Pancreas (tissue), 10 donors: ENCODE measurements at places on chromosomes 7 and 10. TPM values are rescaled to one million over a fixed set of nuclear protein-coding genes. Genes with fewer than 3 reads are reported as not detected.

Gene NAT16
- total RNA-seq: not detected

GRCh38 chr10:12690525-12691126 is 310.9 kb downstream of the CCDC3 start:
- H3K36me3 ChIP-seq: no peaks in the 10 kb centered on the region
- no peak overlapping the region for H3K4me3 ChIP-seq
- H3K27ac ChIP-seq: no peak overlapping the region
- no peak for DNase-seq

Gene AMZ1
- total RNA-seq: 0.19 TPM

DNA sequence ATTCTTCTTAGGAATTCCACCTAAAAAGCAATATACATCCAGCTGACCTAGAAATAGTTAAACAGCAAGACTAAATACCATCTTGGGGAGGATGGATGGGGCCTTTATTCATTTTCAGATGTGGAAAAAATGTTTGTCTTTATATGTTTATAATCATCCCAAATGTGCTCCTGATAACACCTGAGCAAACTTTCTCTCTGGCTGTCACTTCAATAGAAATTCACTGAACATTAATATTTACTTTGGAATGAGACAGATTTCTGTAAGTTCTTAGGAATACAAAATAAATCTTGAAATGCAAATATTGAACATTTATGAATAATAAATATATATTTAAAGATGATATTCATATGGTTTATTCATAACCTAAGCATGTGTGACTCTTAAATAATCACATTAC is 185.4 kb downstream of the DGKB start:
- H3K4me1 ChIP-seq: no peaks in the 10 kb centered on the region
- no peaks in the 10 kb centered on the region for H3K36me3 ChIP-seq
- no peak for DNase-seq
- H3K27me3 ChIP-seq: no peaks in the 10 kb centered on the region

GRCh38 chr10:67306588-67307205 is 380.9 kb downstream of the LRRTM3 start:
- no peak overlapping the region for H3K27ac ChIP-seq
- DNase-seq: no peak
- no peaks in the 10 kb centered on the region for H3K4me1 ChIP-seq
- no peaks in the 10 kb centered on the region for H3K27me3 ChIP-seq
- H3K36me3 ChIP-seq: no peaks in the 10 kb centered on the region

DNA sequence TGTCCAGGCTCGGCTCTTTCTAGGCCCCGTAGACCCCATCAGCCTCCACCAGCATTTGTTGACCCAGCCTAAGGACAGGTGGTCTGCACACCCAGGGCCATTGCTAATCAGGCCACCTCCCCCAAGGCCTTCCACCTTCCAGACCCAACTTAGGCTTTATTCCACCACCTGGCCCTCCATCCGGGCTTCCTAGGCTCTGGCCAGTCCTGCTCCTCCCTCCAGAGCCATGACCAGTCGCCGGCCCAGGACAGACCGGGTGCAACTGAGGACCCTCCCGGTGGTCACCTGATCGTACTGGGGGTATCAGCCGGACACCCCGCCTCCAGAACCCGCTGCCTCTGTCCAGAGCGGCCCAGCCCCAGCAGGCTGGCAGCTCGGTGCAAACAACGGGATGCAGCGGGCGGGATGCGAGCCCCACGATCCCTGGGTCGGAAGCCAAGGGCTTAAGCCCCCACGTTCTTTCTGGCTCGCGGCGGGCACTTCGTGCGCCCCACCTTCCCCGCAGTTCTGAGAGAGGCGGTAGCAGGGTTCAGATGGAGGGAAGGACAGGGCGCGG is 545 bp downstream of the NACAD start:
- H3K4me3 ChIP-seq: peak overlapping the region; percentile 50
- no peaks in the 10 kb centered on the region for H3K36me3 ChIP-seq
- DNase-seq: no peak
- no peak overlapping the region for H3K27ac ChIP-seq
- H3K27me3 ChIP-seq: no peaks in the 10 kb centered on the region

Gene FXYD4
- not detected for total RNA-seq

Gene SAMD9
- total RNA-seq: 7.7 TPM

GRCh38 chr7:49400891-49401550 is 372.4 kb upstream of the VWC2 start:
- no peak for DNase-seq
- H3K36me3 ChIP-seq: no peaks in the 10 kb centered on the region
- no peaks in the 10 kb centered on the region for H3K27me3 ChIP-seq
- H3K4me1 ChIP-seq: no peaks in the 10 kb centered on the region
- no peak overlapping the region for H3K27ac ChIP-seq

DNA sequence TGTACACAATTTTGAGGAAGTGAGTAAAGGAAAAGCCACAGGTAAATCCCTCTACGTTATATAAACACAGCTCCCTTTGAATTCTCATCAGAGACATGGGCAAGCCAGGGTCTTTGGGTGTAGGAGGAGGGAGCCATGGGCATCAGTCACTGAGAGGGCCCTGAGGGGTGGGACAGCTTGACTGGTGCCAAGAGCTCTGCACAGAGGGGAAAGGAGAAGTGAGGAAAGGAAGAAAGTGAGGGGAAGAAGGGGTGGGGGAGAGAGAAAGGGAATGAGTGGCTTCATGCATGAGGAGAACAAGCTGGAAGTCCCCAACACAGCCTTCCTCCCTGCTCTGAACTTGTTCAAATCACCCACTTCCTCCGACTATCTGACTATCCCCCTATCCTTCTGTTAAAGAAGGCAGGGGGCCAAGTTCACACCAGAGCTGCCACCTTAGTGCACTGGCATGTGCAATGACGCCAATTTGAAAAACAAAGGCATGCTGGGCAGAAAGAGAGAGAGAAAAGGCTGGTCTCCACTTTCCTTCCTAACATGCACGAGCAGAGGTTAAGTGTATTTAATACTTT is 16.4 kb upstream of the RNF148 start:
- no peaks in the 10 kb centered on the region for H3K36me3 ChIP-seq
- H3K4me3 ChIP-seq: no peak overlapping the region
- no peak overlapping the region for H3K27ac ChIP-seq
- no peaks in the 10 kb centered on the region for H3K4me1 ChIP-seq
- no peak for DNase-seq

Gene URGCP
- 24.1 TPM for total RNA-seq

Gene SSC4D
- total RNA-seq: 3.2 TPM

- H3K27ac ChIP-seq: no peak overlapping the region
- H3K4me1 ChIP-seq: no peaks in the 10 kb centered on the region
- H3K36me3 ChIP-seq: no peaks in the 10 kb centered on the region
- no peaks in the 10 kb centered on the region for H3K27me3 ChIP-seq
Observed at GRCh38 chr10:118300320-118300719, 41.8 kb downstream of the FAM204A start.

DNA sequence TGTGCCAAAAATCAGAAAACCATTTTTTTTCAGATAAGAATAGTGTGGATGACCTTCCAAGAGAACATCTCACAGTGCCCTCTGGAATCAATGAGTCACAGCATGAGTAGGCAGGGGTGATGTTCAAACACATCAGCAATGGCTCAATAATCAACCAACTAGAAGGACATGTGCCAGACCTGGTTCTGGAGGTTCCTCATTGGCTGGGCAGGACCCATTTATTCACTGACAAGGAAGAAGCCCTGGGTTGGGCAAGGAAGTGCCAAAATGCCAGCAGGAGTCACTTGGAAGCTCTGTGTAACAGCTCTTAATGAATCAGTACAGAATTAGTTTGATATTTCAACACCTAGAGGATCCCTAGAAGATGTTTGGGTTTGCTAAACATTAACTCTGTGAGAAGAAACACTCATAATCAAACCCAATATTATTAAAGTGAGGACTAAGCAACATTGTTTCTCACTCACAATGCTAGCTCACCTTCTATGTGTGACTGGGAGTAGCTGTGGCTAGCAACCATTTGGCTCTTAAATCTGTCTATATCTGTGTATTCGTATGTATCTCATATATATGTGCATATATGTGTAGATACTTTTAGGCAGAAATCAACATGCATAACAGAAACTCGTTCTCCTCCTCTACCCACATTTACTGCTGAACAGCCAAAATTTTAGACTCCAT is 72.3 kb upstream of the APBB1IP start:
- H3K27ac ChIP-seq: no peak overlapping the region
- no peaks in the 10 kb centered on the region for H3K27me3 ChIP-seq
- no peak overlapping the region for H3K4me3 ChIP-seq
- DNase-seq: no peak

GRCh38 chr7:898855-899681 is 22.7 kb downstream of the GET4 start:
- H3K4me3 ChIP-seq: no peak overlapping the region
- no peaks in the 10 kb centered on the region for H3K27me3 ChIP-seq
- no peak overlapping the region for H3K27ac ChIP-seq
- DNase-seq: no peak

Gene PAPSS2
- total RNA-seq: 29.4 TPM

DNA sequence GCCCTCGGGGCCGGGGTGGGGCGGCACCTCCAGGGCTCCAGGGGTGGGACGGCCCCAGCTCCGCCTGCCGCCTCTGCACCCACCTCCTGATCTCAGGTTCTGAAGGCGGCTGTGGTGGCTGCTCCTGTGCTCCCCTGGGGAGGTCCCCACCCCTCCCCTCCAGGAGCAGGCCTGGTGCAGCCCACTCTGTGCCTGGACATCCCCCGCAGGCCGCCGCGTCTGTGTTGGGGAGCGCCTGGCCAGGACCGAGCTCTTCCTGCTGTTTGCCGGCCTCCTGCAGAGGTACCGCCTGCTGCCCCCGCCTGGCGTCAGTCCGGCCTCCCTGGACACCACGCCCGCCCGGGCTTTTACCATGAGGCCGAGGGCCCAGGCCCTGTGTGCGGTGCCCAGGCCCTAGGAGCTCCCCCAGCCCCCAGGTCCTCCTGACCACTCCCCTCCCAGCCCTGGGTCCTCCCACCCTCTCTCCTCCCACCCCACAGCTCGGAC is 5.5 kb downstream of the CYP2W1 start:
- H3K27me3 ChIP-seq: no peaks in the 10 kb centered on the region
- no peak overlapping the region for H3K27ac ChIP-seq
- DNase-seq: no peak
- H3K4me3 ChIP-seq: no peak overlapping the region

Gene ESYT2
- total RNA-seq: 30.8 TPM

DNA sequence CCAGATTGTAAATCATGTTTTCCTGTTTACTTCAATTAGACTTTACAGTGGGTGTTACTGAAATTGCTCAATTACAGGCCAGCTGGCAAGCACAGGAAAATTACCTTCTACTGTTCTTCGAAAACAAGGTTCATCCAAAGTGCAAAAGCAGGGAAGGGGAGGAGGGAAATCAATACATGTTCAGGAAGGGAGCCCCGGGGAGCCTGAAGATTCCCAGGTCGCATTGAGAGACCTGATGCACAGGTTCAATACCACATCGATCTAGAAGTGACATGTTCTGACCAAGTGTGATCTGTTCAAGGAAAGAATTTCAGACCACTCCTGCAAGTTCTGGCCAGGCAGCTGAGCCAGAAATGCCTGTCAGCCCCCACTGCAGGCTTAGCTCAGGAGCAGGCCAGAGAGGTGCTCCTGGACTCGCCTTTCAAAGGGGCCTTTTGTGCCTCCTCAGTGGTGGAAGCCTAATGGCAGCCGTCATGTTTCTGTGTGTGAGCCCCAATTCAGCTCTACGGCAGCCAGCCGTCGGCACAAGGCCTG is 35.9 kb downstream of the FAM53B start:
- H3K27ac ChIP-seq: no peak overlapping the region
- H3K36me3 ChIP-seq: no peaks in the 10 kb centered on the region
- no peak for DNase-seq
- H3K4me3 ChIP-seq: no peak overlapping the region
- no peaks in the 10 kb centered on the region for H3K27me3 ChIP-seq

- DNase-seq: no peak
- H3K4me3 ChIP-seq: no peak overlapping the region
- H3K36me3 ChIP-seq: no peaks in the 10 kb centered on the region
- no peak overlapping the region for H3K27ac ChIP-seq
Observed at GRCh38 chr7:125010540-125010939, 80.9 kb upstream of the POT1 start.

Gene GDF2
- not detected for total RNA-seq

DNA sequence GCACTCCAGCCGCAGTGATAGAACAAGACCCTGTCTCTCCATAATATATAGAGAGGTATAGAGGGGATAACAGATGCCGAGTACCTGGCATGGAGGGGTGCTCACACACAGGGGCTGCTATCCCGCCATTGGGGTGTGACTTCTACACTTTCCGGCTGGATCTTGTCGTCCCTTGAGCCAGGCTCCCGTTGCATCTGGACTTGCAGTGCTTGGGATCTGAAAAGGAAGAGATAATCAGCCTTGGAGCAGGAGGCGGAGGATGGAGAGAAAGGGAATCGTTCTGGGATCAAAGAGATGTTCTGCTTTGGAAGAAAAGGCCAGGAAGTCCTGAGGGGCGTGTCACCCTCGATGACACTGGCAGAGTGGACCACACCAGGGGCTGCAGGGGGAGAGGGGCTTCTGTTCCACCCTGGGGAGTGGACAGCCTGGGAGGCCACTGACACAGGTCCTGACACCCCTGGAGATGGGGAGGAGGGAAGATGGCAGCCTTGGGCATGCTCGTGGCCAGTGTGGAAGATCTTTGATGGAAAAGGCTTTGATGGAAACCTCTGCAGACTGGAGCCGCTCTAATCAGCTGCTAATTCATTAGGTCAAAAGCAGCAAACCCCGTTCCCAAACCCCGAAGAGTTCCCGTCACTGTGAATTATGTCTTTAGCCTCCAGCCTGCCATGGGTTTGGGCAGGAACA is 85.1 kb downstream of the CARD11 start:
- no peaks in the 10 kb centered on the region for H3K4me1 ChIP-seq
- H3K4me3 ChIP-seq: no peak overlapping the region
- H3K27ac ChIP-seq: no peak overlapping the region

DNA sequence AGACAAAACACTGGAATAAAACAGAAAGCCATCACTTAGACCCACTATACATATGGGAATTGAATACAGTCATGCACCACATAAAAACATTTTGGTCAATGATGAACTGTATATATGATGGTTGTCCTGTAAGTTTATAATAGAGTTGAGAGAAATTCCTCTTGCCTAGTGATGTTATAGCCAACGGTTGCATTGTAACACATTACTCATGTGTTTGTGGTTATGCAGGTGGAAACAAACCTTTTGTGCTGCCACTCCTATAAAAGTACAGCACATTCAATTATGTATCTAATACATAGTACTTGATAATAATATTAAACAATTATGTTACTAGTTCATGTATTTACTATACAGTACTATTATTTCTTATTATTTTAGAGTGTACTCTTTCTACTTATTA is 381.2 kb upstream of the MBL2 start:
- no peaks in the 10 kb centered on the region for H3K4me1 ChIP-seq
- no peak overlapping the region for H3K4me3 ChIP-seq
- no peak for DNase-seq
- H3K27me3 ChIP-seq: no peaks in the 10 kb centered on the region
- no peaks in the 10 kb centered on the region for H3K36me3 ChIP-seq
- H3K27ac ChIP-seq: no peak overlapping the region

- no peaks in the 10 kb centered on the region for H3K36me3 ChIP-seq
- H3K27ac ChIP-seq: no peak overlapping the region
- H3K4me1 ChIP-seq: no peaks in the 10 kb centered on the region
- H3K27me3 ChIP-seq: no peaks in the 10 kb centered on the region
- DNase-seq: no peak
- no peak overlapping the region for H3K4me3 ChIP-seq
Observed at GRCh38 chr7:25240896-25241295, 12.6 kb upstream of the NPVF start.
